ENCODE measurements at places on chromosomes 2 and 18. TPM values are rescaled to one million over a fixed set of nuclear protein-coding genes. Genes with fewer than 3 reads are reported as not detected.
A peak's percentile ranks its signal among the peaks of the same experiment; 100 is the strongest.

CSRNP3 gene
- 10.7 TPM for total RNA-seq

CHN1 gene
- 50.3 TPM for total RNA-seq

ATAD2B gene
- 38.3 TPM for total RNA-seq

KIF1A gene
- 132 TPM for total RNA-seq

ADRA2B gene
- 0.91 TPM for total RNA-seq

COL3A1 gene
- 30.4 TPM for total RNA-seq

STRADB gene
- total RNA-seq: 48.2 TPM

COPS7B gene
- 58.4 TPM for total RNA-seq

- H3K4me3 ChIP-seq: no peak overlapping the region
- no peaks in the 10 kb centered on the region for H3K4me1 ChIP-seq
Observed at GRCh38 chr2:238331916-238332315, 11.6 kb downstream of the TRAF3IP1 start.

DNA sequence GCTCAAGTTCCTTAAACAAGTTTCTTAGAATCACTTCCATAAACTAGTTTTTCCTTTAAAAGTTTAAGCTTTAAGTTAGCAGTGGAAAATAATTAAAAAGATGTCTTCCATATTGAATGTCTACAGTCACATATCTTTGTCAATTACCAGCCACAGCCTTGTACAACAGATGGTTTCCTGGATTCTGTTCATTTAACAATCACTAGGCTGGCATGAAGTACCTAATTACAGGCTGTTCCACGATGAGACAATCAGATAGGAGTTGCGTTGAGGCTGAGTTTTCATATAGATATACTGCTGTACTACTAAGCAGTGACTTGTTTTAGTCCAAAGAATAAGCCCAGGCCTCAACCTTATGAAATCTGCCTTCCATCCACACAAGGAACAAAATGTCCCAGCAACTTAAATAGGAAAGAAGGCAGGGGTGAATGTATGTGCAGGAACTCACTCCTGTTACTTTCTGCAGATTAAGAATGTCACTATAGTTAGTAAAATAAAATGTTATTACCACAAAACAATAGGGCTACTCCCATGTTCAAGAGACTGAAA is 131.0 kb downstream of the ZAP70 start:
- no peak for DNase-seq
- H3K27me3 ChIP-seq: no peaks in the 10 kb centered on the region
- H3K27ac ChIP-seq: no peak overlapping the region
- H3K4me1 ChIP-seq: peaks cover 3% of the 10 kb centered on the region

- H3K4me1 ChIP-seq: peaks cover 25% of the 10 kb centered on the region
- H3K36me3 ChIP-seq: no peaks in the 10 kb centered on the region
- H3K4me3 ChIP-seq: no peak overlapping the region
- peaks cover 14% of the 10 kb centered on the region for H3K27me3 ChIP-seq
- no peak for DNase-seq
- no peak overlapping the region for H3K27ac ChIP-seq
Observed at GRCh38 chr2:128380961-128381938, 62.6 kb upstream of the HS6ST1 start.

GRCh38 chr2:224039770-224040440 is 819 bp upstream of the SERPINE2 start:
- H3K27ac ChIP-seq: no peak overlapping the region
- H3K36me3 ChIP-seq: no peaks in the 10 kb centered on the region
- DNase-seq: no peak
- peak overlapping the region; percentile 73 for H3K4me3 ChIP-seq
- H3K4me1 ChIP-seq: peaks cover 15% of the 10 kb centered on the region
- peaks cover 69% of the 10 kb centered on the region for H3K27me3 ChIP-seq

DNA sequence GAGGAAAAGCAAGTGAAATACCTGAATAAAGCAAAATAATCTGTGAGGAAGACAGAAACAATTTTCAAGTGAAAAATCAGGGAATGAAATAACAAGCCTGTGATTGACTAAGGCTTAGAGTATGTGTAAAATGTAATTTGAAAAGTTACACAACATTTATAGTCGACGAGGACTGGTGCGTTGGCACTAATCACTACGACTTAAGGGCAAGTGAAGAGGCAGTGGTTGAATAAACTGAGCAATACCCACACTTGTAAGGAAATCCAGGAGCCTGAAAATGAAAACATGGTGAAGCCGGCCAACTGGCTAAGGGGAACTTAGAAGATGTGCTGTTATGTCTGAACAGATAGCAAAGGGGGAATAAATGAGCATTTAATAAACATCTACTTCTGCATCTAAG is 13.4 kb downstream of the DOK1 start:
- H3K27me3 ChIP-seq: peaks cover 21% of the 10 kb centered on the region
- no peak for DNase-seq
- no peak overlapping the region for H3K27ac ChIP-seq
- H3K36me3 ChIP-seq: no peaks in the 10 kb centered on the region
- H3K4me1 ChIP-seq: no peaks in the 10 kb centered on the region
- H3K4me3 ChIP-seq: no peak overlapping the region

- H3K27ac ChIP-seq: no peak overlapping the region
- peaks cover 27% of the 10 kb centered on the region for H3K4me1 ChIP-seq
- no peaks in the 10 kb centered on the region for H3K36me3 ChIP-seq
- no peak overlapping the region for H3K4me3 ChIP-seq
- DNase-seq: no peak
- no peaks in the 10 kb centered on the region for H3K27me3 ChIP-seq
Observed at GRCh38 chr18:22546905-22547570, 129.3 kb upstream of the CTAGE1 start.

GRCh38 chr2:27664622-27665363 is 1.1 kb downstream of the SLC4A1AP start:
- peak overlapping the region; percentile 100 for H3K27ac ChIP-seq
- DNase-seq: no peak
- peaks cover 26% of the 10 kb centered on the region for H3K36me3 ChIP-seq
- H3K4me1 ChIP-seq: peaks cover 22% of the 10 kb centered on the region

GRCh38 chr2:26064846-26065245 is 31.0 kb downstream of the RAB10 start:
- no peak overlapping the region for H3K4me3 ChIP-seq
- H3K4me1 ChIP-seq: peaks cover 15% of the 10 kb centered on the region
- peak overlapping the region; percentile 19 for H3K27ac ChIP-seq
- no peak for DNase-seq
- no peaks in the 10 kb centered on the region for H3K27me3 ChIP-seq

DNA sequence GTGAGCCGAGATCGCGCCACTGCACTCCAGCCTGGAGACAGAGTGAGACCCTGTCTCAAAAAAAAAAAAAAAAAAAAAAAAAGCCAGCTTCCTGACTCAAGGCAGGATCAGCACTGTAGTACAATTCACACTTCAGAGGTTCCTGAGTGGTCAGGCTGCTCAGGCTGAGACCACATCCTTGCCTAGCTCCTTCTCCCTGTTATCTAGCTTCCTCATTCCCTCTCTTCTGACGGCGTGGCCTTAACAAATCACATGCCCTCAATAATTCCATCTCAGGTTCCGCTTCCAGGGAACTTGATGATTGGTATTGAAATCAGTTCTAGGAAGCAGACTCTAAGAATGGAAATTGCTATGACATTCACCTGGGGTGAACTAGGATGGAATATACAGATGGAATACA is 29.8 kb upstream of the KDM3A start:
- no peak overlapping the region for H3K4me3 ChIP-seq
- H3K27me3 ChIP-seq: peaks cover 2% of the 10 kb centered on the region
- H3K4me1 ChIP-seq: peaks cover 2% of the 10 kb centered on the region
- no peak for DNase-seq
- H3K36me3 ChIP-seq: no peaks in the 10 kb centered on the region
- H3K27ac ChIP-seq: no peak overlapping the region

GRCh38 chr2:53353135-53354114 is 414.2 kb upstream of the CHAC2 start:
- DNase-seq: no peak
- no peaks in the 10 kb centered on the region for H3K36me3 ChIP-seq
- H3K4me3 ChIP-seq: no peak overlapping the region
- H3K27ac ChIP-seq: no peak overlapping the region

- no peak for DNase-seq
- no peak overlapping the region for H3K27ac ChIP-seq
- peaks cover 10% of the 10 kb centered on the region for H3K4me1 ChIP-seq
- H3K4me3 ChIP-seq: no peak overlapping the region
- no peaks in the 10 kb centered on the region for H3K36me3 ChIP-seq
Observed at GRCh38 chr2:109242210-109242653, 113.2 kb downstream of the SH3RF3 start.

DNA sequence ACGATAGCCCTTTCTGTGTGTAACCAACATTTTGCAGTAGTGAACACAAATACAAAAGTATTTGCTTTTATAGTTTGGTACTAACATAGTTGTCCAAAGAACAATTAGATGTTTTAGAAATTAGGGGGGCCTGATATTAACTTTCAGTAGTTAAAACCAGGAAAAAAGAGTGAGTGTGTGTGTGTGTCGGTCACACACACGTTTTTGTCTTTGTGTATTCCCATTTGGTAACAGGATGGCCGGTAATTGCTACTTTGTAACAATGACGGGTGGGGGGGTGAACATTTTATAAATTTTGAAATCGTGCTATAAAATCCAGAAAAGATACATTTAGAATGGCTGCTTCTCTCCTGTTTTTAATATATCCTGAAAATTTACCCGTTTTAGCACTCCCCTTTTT is 1.5 kb downstream of the PPIG start:
- H3K36me3 ChIP-seq: peaks cover 8% of the 10 kb centered on the region
- peak overlapping the region; percentile 99 for H3K27ac ChIP-seq
- H3K27me3 ChIP-seq: no peaks in the 10 kb centered on the region

DNA sequence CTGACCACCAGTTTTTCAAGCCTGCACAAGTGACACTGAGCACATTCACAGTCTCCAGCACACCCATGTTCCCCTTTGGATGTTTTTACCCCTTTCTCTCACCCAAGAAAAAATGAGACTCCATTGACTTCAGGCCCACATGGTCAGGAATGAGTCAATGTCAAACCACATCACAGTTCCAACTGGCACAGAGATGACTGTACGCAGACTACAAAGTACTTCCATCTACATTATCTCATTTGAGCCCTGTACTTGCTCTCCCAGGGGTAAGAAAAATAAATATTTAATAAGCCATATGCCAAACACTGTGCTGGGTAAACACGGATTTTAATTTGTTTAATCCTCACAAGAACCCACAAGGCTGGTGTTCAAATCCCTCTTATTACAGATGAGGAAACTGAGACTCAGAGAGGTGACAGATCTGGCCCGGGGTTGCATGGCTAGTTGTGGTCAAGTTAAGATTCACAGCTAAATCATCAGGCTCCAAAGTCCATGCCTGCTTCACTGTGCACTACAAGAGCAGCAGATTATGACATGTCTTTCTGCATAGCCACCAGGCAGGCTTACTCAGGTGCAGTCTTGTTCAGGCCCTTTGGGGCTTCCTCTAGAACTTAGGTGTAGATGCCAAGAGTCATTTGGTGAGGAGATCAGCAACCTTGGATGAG is 106.1 kb downstream of the TXNL1 start:
- H3K27me3 ChIP-seq: no peaks in the 10 kb centered on the region
- H3K4me1 ChIP-seq: no peaks in the 10 kb centered on the region
- H3K4me3 ChIP-seq: no peak overlapping the region
- DNase-seq: no peak
- H3K27ac ChIP-seq: no peak overlapping the region

DNA sequence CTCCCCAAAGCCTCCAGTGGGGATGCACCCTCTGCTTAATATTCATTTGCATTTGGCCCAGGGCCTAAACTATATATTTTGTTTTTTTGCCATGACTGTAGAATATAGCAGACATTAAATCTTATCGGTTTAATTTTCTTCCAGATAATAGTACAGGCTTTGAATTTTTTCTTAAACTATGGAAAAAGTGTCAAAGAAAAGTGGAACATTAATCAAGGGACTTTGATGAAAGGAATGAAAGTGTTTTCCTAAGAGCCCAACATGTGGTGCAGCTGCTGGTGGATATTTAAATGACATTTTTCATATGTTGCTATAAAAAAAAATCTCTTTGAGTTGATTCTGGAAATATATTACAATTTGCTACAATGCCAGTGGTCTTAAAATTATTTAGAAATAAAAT is 346.8 kb downstream of the CYP26B1 start:
- no peak for DNase-seq
- H3K27ac ChIP-seq: no peak overlapping the region
- no peaks in the 10 kb centered on the region for H3K36me3 ChIP-seq
- no peaks in the 10 kb centered on the region for H3K4me1 ChIP-seq
- H3K4me3 ChIP-seq: no peak overlapping the region
- H3K27me3 ChIP-seq: peaks cover 19% of the 10 kb centered on the region

- no peaks in the 10 kb centered on the region for H3K4me1 ChIP-seq
- H3K27ac ChIP-seq: no peak overlapping the region
- DNase-seq: no peak
- no peaks in the 10 kb centered on the region for H3K27me3 ChIP-seq
Observed at GRCh38 chr2:189234991-189235390, 55.4 kb upstream of the COL5A2 start.

DNA sequence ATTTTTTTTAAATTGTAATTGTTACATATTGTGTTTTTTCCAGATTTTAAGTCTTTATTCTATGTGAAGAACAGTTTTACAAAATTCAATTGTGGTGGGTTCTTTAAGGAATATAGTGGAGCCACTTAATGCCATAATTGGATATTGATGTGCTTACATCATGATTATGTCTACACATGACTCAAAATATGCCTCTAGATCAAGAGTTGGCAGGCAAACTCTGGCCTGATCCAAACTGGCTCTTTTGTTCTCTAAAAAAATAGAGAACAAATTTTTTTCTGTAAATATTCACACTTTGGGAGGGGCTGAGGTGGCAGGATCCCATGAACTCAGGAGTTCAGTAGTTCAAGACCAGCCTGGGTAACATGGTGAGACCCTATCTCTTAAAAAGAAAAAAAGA is 8.3 kb downstream of the EHBP1 start:
- no peak overlapping the region for H3K4me3 ChIP-seq
- H3K36me3 ChIP-seq: peaks cover 10% of the 10 kb centered on the region
- H3K27me3 ChIP-seq: no peaks in the 10 kb centered on the region
- H3K27ac ChIP-seq: no peak overlapping the region
- H3K4me1 ChIP-seq: peaks cover 3% of the 10 kb centered on the region
- no peak for DNase-seq

GRCh38 chr18:28281400-28281799 is 104.5 kb upstream of the CDH2 start:
- no peaks in the 10 kb centered on the region for H3K36me3 ChIP-seq
- H3K27ac ChIP-seq: no peak overlapping the region
- no peaks in the 10 kb centered on the region for H3K27me3 ChIP-seq

- H3K36me3 ChIP-seq: no peaks in the 10 kb centered on the region
- H3K4me1 ChIP-seq: peaks cover 6% of the 10 kb centered on the region
- DNase-seq: peak; percentile 67
- no peak overlapping the region for H3K4me3 ChIP-seq
Observed at GRCh38 chr2:217993817-217994463, 8.9 kb downstream of the TNS1 start.

GRCh38 chr2:100408104-100408503 is 9.4 kb downstream of the CHST10 start:
- peaks cover 5% of the 10 kb centered on the region for H3K36me3 ChIP-seq
- H3K27me3 ChIP-seq: no peaks in the 10 kb centered on the region
- no peak for DNase-seq
- no peak overlapping the region for H3K4me3 ChIP-seq
- peaks cover 4% of the 10 kb centered on the region for H3K4me1 ChIP-seq

DNA sequence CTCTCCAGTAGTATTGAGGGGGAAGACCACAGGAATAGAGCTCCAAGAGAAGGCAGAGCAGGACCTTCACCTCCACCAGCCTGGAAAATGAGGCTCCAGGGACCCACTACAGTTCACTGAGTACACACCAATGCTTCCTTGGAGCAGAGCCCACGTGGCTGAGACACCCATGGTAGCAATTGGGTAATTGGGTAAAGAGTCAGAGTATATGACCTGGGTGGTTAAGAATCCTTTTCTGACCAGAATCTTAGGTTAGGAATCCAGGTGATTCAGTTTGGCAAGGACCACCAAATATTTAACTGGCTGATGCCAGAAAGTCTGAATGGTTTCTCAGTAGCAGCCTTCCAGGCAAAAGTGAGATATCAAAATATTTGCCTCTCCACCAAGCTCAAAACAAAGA is 107.7 kb downstream of the MDH1 start:
- DNase-seq: no peak
- no peaks in the 10 kb centered on the region for H3K36me3 ChIP-seq
- no peak overlapping the region for H3K4me3 ChIP-seq
- no peak overlapping the region for H3K27ac ChIP-seq
- no peaks in the 10 kb centered on the region for H3K27me3 ChIP-seq
